ENCODE measurements at places on chromosomes 16 and 17. TPM values are rescaled to one million over a fixed set of nuclear protein-coding genes. Genes with fewer than 3 reads are reported as not detected.

The CCL14 gene
- total RNA-seq = 1.3 TPM

The KCNAB3 gene
- total RNA-seq = 2.6 TPM

The SLC6A2 gene
- total RNA-seq = not detected

The HIGD1B gene
- 0.53 TPM for total RNA-seq

The KRTAP4-3 gene
- total RNA-seq = not detected

The NPIPA7 gene
- 5.8 TPM for total RNA-seq

The ESRP2 gene
- total RNA-seq = 119 TPM

The LRRC59 gene
- 265 TPM for total RNA-seq

The WNT9B gene
- not detected for total RNA-seq

The NOTUM gene
- not detected for total RNA-seq

DNA sequence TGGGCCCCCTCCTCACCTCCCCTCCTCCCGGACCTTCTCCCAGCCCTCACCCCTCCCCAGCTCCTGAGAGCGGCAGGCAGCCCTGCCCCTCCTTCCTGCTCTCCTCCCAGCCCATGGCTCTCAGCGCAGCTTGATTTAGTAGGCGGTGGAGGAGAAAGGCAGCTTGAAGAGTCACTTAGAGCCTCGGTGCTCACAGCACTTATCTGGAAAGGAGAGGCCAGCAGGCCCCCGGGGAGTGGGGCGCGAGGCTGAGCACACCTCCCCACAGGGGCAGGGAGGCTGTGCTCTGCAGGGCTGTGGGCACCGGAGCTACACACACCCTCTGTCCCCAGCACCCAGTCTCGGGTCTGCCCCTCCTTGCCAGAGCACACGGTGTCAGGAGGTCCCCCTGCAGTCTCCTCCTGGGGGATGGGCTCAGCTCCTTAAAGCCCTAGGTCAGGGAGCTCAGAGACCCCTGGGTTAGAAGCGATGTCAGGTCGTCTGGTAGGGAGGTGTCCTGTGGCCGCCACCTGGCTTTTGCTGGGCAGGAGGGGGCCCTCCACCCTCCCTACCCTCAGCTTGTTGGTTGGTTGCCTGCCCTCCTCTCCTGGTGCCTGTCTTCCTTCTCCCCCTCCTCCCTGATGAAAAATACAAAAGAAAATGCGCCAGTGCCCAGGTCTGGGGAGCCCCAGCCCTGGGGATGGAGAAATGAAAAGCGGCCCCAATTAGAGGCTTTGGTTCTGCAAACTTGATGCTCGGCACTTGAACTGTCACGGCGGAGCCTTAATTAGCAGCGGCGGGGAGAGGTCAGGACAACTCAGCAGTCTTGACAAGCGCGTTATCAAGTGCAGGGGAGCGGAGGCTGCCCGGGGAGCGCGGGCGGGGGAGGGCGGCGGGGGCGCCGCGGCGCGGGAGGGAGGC lies 151.1 kb upstream of the GSE1 start:
- peaks cover 17% of the 10 kb centered on the region for H3K4me1 ChIP-seq
- no peak overlapping the region for H3K27ac ChIP-seq
- no peaks in the 10 kb centered on the region for H3K36me3 ChIP-seq
- H3K4me3 ChIP-seq = no peak overlapping the region
- peak; percentile 34 for DNase-seq

DNA sequence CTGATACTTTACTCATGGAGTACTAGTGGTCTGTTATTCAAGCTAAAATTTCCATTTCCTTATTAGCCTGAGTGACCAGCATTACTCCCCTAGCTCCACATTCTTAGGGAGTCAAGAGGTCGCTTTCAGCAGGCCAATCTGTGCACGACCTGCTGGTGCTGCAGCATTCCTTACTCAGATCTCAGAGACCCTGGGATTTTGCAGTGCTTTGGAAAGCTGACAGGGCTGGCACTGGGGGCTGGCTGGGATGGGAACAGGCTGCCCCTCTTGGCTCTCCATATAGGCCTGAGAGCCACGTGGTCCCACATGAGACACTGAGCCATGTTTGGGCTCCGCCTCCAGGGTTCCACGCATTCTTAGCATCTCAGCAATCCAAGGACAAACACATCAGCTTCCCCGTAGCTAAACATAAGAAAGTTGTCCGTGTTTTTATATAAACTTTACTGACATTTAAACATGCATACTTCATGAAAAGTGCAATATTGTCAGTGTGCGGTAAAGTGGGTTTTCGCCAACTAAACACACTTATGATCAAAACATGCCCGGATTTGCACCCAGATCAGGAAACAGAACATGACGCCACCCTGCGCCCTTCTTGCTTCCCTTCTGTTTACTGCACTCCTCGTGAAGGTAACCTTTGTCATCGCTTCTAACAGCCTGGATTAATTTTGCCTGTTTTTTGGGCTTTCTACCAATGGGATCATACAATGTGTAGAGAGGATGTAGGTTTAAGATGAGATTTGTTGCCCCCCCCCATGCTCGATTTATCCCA lies 254.5 kb upstream of the CACNG5 start:
- no peaks in the 10 kb centered on the region for H3K36me3 ChIP-seq
- DNase-seq = peak; percentile 29
- no peaks in the 10 kb centered on the region for H3K4me1 ChIP-seq
- H3K4me3 ChIP-seq = no peak overlapping the region

DNA sequence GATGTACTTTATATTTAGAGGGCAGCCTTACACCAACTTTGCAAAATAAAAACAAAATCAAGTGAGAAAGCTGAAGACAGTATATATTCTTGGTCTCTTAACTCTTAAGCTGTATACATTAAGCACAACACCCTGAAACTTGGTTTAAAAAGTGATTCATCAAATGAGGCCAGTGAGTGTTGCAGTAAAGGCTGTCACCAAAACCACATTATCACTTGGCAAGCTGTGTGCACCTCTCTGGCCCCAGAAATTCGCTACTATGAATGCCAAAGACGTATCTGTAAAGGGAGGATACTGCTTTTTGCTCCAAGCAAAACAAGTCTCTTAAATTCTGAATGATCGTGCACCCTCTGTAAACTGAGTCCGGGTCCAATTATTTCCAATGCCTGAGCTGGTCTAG lies 163.9 kb downstream of the ZFHX3 start:
- H3K27me3 ChIP-seq = no peaks in the 10 kb centered on the region
- no peaks in the 10 kb centered on the region for H3K4me1 ChIP-seq
- H3K4me3 ChIP-seq = no peak overlapping the region
- H3K27ac ChIP-seq = no peak overlapping the region

DNA sequence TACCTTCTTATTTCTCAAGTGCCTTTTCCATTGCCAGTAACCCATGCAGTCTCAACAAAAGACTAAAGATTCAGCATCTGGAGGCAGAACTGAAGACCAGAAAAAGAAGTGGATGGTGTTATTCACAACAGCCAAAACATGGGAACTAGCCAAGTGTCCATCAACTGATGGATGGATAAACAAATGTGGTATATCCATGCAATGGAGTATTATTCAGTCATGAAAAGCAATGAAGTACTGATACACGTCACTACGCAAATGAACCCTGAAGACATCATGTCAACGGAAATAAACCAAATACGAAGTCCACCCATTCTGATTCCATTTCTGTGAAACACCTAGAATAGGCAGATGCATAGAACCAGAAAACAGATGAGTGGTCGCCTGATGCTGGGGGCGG lies 25.6 kb downstream of the GAS7 start:
- H3K36me3 ChIP-seq = no peaks in the 10 kb centered on the region
- no peak for DNase-seq
- H3K4me1 ChIP-seq = no peaks in the 10 kb centered on the region

GRCh38 chr16:54693864-54694263 lies 236.8 kb upstream of the IRX5 start:
- H3K27ac ChIP-seq = no peak overlapping the region
- H3K27me3 ChIP-seq = no peaks in the 10 kb centered on the region
- no peak for DNase-seq
- no peaks in the 10 kb centered on the region for H3K4me1 ChIP-seq
- H3K36me3 ChIP-seq = no peaks in the 10 kb centered on the region

GRCh38 chr17:81031566-81032550 lies 3.1 kb upstream of the BAIAP2 start:
- peaks cover 17% of the 10 kb centered on the region for H3K27me3 ChIP-seq
- H3K4me1 ChIP-seq = no peaks in the 10 kb centered on the region
- no peaks in the 10 kb centered on the region for H3K36me3 ChIP-seq
- peak; percentile 53 for DNase-seq

GRCh38 chr16:84232969-84233368 lies 6.8 kb downstream of the KCNG4 start:
- H3K4me1 ChIP-seq = no peaks in the 10 kb centered on the region
- no peak overlapping the region for H3K4me3 ChIP-seq
- H3K27me3 ChIP-seq = no peaks in the 10 kb centered on the region
- H3K27ac ChIP-seq = no peak overlapping the region
- H3K36me3 ChIP-seq = no peaks in the 10 kb centered on the region
- DNase-seq = no peak

- peaks cover 17% of the 10 kb centered on the region for H3K27me3 ChIP-seq
- no peak overlapping the region for H3K27ac ChIP-seq
- no peak for DNase-seq
- H3K4me3 ChIP-seq = no peak overlapping the region
- no peaks in the 10 kb centered on the region for H3K4me1 ChIP-seq
- H3K36me3 ChIP-seq = no peaks in the 10 kb centered on the region
Measured at GRCh38 chr17:40777459-40777858, 4.9 kb downstream of the KRT27 start.

DNA sequence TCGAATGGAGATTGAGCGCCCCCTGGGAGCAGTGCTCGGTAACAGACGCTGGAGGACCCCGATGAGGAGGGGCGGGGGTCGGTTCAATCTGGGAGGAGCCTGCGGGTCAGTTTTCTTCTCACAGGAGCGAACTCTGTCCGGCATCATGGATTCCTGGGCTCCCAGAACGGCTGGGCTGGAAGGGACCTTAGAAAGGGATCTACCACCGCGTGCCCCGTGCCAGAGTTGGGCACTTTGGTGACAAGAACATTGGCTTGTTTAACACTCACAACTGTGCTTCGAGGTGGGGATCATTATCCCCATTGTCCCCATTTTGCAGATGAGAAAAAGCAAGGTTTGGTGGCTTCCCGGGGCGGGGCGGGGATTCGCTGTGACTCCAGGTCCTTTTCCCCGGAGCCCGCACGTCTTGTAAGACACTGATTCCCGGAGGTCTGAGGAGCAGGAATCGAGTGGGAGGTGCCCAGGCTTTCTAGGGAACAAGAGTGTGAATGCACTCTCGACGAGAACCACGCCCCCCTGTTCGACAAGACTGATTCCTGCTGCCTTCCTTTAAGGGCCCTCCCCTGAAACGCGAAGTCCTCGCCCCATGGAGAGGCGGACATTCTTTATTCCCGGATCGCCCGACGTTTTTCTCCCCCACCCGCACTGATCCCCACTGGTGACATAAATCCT lies 1.5 kb upstream of the FBXL19 start:
- H3K4me3 ChIP-seq = peak overlapping the region; percentile 47
- DNase-seq = peak; percentile 93
- H3K27me3 ChIP-seq = no peaks in the 10 kb centered on the region
- H3K36me3 ChIP-seq = no peaks in the 10 kb centered on the region
- H3K4me1 ChIP-seq = no peaks in the 10 kb centered on the region

DNA sequence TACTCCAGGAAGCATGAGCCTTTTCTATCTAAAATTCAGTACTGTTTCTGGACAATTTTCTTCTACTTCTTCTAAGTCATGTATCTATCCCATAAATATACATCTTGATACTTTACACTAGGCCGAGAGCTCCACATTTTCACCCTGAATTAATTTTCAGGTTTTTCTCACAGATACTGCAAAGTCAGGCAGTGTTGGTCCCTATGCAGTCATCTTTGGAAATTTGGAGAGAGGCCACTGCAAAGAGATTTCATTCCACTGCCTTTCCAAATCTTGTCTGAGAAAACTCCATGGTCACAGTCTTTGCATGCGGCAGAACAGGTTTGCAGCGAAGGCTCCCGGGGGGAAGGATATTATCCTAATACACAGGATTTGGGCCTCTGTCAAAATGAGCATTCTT lies 28.2 kb downstream of the DUSP14 start:
- no peaks in the 10 kb centered on the region for H3K4me1 ChIP-seq
- no peak for DNase-seq
- no peaks in the 10 kb centered on the region for H3K36me3 ChIP-seq
- no peak overlapping the region for H3K27ac ChIP-seq

DNA sequence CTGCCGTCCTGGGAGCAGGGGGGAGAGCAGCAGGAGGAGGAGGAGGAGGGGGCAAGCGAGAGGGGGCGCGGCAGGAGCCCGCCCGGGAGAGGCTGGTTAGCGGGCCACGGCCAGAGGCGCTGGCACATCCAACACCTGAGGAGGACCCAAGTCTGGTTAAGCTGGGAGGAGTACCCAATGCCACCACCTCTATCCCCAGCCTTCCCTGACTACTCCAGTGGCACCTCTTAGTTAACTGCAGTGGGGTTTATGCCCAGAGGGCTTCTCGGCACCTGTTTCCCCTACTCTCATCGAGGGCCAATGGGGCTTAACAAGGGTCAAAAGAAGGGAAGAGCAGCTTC lies 5.6 kb downstream of the PHOSPHO1 start:
- no peak for DNase-seq
- H3K4me1 ChIP-seq = peaks cover 4% of the 10 kb centered on the region
- peaks cover 24% of the 10 kb centered on the region for H3K27me3 ChIP-seq
- peak overlapping the region; percentile 14 for H3K4me3 ChIP-seq
- H3K36me3 ChIP-seq = no peaks in the 10 kb centered on the region

DNA sequence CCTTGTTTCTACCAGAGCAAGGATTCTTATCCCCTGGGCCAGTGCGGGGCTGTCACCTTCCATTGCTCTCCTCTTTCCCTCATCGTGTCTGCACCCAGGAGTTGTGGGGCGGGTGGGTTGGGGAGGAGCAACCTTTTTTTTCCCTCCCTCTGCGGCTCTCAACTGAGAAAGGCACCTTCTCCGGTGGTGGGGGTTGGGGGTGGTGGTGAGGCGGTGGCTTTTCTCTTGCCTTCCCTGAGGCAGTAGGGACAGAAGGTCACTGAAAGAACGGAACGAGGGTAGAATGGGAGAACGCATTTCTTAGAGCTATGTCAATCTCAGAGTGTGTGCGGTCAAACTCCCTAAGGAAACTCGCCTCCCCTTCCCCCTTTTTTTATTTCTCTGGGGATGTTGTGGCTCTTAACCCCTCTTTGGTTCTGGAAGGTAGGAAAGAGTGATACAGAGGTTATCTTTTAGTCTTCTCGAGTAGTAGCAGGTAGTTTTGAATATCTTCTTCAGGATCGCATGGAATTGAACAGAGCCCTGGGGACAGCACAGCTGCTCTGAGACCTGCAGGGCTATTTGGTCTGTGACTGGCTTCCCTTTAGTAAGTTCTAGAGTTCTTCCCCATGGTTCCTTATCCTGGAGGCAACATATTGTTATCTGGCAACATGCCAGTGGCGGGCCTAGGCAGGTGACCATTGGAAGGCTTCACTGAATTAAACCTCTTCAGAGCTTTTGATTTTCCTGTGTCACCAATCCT lies 994 bp downstream of the CLTC start:
- H3K36me3 ChIP-seq = no peaks in the 10 kb centered on the region
- peak overlapping the region; percentile 62 for H3K4me3 ChIP-seq
- H3K27ac ChIP-seq = peak overlapping the region; percentile 97
- H3K27me3 ChIP-seq = no peaks in the 10 kb centered on the region

- H3K27me3 ChIP-seq = peaks cover 6% of the 10 kb centered on the region
- peaks cover 5% of the 10 kb centered on the region for H3K4me1 ChIP-seq
- H3K4me3 ChIP-seq = no peak overlapping the region
- H3K27ac ChIP-seq = no peak overlapping the region
- DNase-seq = no peak
Measured at GRCh38 chr16:89261691-89262563, 44.4 kb downstream of the ZNF778 start.

- H3K27me3 ChIP-seq = no peaks in the 10 kb centered on the region
- no peak overlapping the region for H3K4me3 ChIP-seq
- DNase-seq = peak; percentile 76
- no peak overlapping the region for H3K27ac ChIP-seq
- H3K4me1 ChIP-seq = peaks cover 17% of the 10 kb centered on the region
Measured at GRCh38 chr17:82019690-82020571, 2.7 kb downstream of the CENPX start.

Measured in colonic mucosa (tissue), 4 donors.